Mammary microvascular endothelial cell (primary cell): ENCODE measurements at places on chromosomes 3 and 15. TPM values are rescaled to one million over a fixed set of nuclear protein-coding genes. Genes with fewer than 3 reads are reported as not detected.

HYAL1 gene
- total RNA-seq: 5.1 and 9.8 TPM in 2 replicates

CPA3 gene
- 0.33 and 2.3 TPM in 2 replicates for total RNA-seq

P2RY13 gene
- not detected in 2 replicates for total RNA-seq

GOLGA8M gene
- total RNA-seq: 0.20 and 0.73 TPM in 2 replicates

TIMP4 gene
- total RNA-seq: 0.67 and 0.98 TPM in 2 replicates

IQCF5 gene
- not detected in 2 replicates for total RNA-seq

EOMES gene
- not detected in 2 replicates for total RNA-seq

PTPRG gene
- total RNA-seq: 24.6 and 26.4 TPM in 2 replicates

TRPM1 gene
- under 0.01 and 0.60 TPM in 2 replicates for total RNA-seq

PLS1 gene
- total RNA-seq: 0.13 and 1.2 TPM in 2 replicates

SERINC4 gene
- 0.05 TPM in 1 of 2 replicates, not detected in the other for total RNA-seq

GHRL gene
- total RNA-seq: 0.20 and 0.53 TPM in 2 replicates

C3orf85 gene
- not detected in 2 replicates for total RNA-seq

CACNA2D3 gene
- total RNA-seq: not detected in 2 replicates

LOXL1 gene
- total RNA-seq: 1.4 and 2.5 TPM in 2 replicates

AP3B2 gene
- not detected in 2 replicates for total RNA-seq

RARB gene
- 32.2 and 35.0 TPM in 2 replicates for total RNA-seq

ELL3 gene
- total RNA-seq: 1.8 and 3.1 TPM in 2 replicates

PRSS50 gene
- not detected in 2 replicates for total RNA-seq

DGKG gene
- total RNA-seq: 2.4 and 2.9 TPM in 2 replicates

TASOR gene
- 42.1 and 45.9 TPM in 2 replicates for total RNA-seq

PLA1A gene
- total RNA-seq: 2.1 and 4.8 TPM in 2 replicates

PPP1R14D gene
- total RNA-seq: not detected in 2 replicates

FANCD2OS gene
- not detected in 2 replicates for total RNA-seq

DISP2 gene
- total RNA-seq: 0.13 and 0.39 TPM in 2 replicates

ACKR2 gene
- 0.59 and 0.67 TPM in 2 replicates for total RNA-seq

PP2D1 gene
- total RNA-seq: not detected in 2 replicates

ZPLD1 gene
- total RNA-seq: not detected in 2 replicates

CLDN16 gene
- 0.13 and 0.39 TPM in 2 replicates for total RNA-seq

FBXW12 gene
- not detected in 2 replicates for total RNA-seq

MESP2 gene
- total RNA-seq: not detected in 2 replicates

ASB14 gene
- total RNA-seq: not detected in 2 replicates

VGLL3 gene
- total RNA-seq: 2.5 and 2.7 TPM in 2 replicates
